ENCODE measurements at places on chromosomes 4 and X.

- no peaks in the 10 kb centered on the region for H3K36me3 ChIP-seq
- no peaks in the 10 kb centered on the region for H3K27me3 ChIP-seq
- no peaks in the 10 kb centered on the region for H3K4me1 ChIP-seq
These were observed 132.1 kb upstream of the PCDH18 start for GRCh38 chr4:137664416-137664815.

- ATAC-seq, result no peak
- H3K4me1 ChIP-seq, result no peaks in the 10 kb centered on the region
- no peak overlapping the region for H3K4me3 ChIP-seq
- H3K27me3 ChIP-seq, result no peaks in the 10 kb centered on the region
- no peak overlapping the region for H3K27ac ChIP-seq
These were observed 218.0 kb upstream of the AMOT start for GRCh38 chrX:113058634-113059033.

GRCh38 chrX:1597345-1598020, 6.1 kb downstream of the AKAP17A start:
- no peak for ATAC-seq
- H3K27me3 ChIP-seq, result no peaks in the 10 kb centered on the region
- H3K4me1 ChIP-seq, result peaks cover 45% of the 10 kb centered on the region
- H3K36me3 ChIP-seq, result peaks cover 90% of the 10 kb centered on the region
- H3K4me3 ChIP-seq, result peak overlapping the region; percentile 18
- no peak overlapping the region for H3K27ac ChIP-seq

DNA sequence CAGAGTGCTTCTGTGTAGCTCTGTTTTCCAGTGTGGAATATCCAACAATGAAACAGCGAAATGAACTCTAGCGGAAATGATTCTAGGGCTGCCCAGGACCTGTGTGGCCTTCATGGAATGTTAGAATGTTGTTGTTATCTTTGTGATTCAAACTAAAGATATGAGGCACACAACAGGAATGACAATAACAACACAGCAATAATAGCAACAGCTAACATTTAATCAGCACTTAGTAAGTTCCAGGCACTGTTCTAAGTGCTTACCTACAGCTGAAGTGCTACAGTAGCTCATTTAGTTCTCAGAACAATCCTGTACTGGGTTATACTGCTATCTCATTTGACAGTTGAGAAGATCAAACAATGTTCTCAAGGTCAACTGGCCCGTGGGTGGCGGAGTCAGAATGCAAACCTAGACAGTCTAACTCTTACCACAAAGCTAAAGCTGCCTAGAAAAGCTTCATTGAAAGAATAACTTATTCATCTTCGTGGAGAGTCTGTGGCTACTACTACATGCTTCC, 63.7 kb downstream of the MAML3 start:
- H3K27ac ChIP-seq, result no peak overlapping the region
- peaks cover 42% of the 10 kb centered on the region for H3K27me3 ChIP-seq
- no peak overlapping the region for H3K4me3 ChIP-seq
- no peaks in the 10 kb centered on the region for H3K36me3 ChIP-seq
- no peak for ATAC-seq

- H3K36me3 ChIP-seq, result peaks cover 26% of the 10 kb centered on the region
- H3K27ac ChIP-seq, result no peak overlapping the region
- H3K27me3 ChIP-seq, result no peaks in the 10 kb centered on the region
- no peak for ATAC-seq
- peaks cover 56% of the 10 kb centered on the region for H3K4me1 ChIP-seq
These were observed 31.2 kb downstream of the LRBA start for GRCh38 chr4:150983851-150984250.

- no peaks in the 10 kb centered on the region for H3K27me3 ChIP-seq
- ATAC-seq, result no peak
- no peak overlapping the region for H3K4me3 ChIP-seq
These were observed 55.7 kb downstream of the GRID2 start for GRCh38 chr4:92359491-92359890.

GRCh38 chrX:84501798-84502628, at the start of gene HDX:
HDX (minus strand) TSS chrX:84502453; CDS start chrX:84475397, 27,056 bp downstream.
- H3K4me1 ChIP-seq, result peaks cover 7% of the 10 kb centered on the region
- ATAC-seq, result peak; percentile 95
- no peaks in the 10 kb centered on the region for H3K36me3 ChIP-seq
- H3K4me3 ChIP-seq, result peak within 1 kb of the TSS; percentile 83
- H3K27me3 ChIP-seq, result no peaks in the 10 kb centered on the region

DNA sequence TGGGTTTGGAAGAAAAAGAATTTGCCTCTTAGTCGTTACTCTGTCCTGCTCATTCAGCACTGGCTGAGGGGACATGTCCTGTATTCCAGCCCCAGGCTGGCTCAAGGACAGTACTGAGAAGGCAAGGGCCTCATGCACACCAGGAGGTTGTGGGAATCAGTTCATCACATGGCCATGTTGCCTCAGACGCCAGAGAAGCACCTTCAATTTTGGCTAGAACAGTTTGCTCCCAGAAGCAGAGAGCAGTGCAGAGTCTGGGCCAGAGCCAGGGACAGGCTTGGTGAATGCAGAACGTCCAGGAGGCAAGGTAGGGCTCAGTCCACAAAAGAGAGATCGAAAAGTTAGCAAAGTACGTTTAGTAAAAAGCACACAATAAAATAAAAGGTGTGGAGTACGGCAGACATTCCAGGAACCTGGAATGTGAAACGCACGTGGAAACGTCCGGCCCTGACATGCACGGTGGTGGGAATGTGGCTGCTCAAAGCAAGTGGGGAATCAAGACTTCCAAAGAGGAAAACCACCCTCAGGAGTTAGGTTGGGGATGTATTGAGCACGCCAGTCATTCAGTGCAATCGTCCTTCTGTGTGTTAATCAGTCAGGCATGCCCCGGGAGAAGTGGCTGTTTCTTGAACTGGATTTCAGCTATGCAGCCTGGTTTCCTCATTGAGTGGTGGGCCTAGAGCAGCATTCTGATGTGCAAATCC, 1.2 kb upstream of the SLC2A9 start:
- no peak for ATAC-seq
- H3K36me3 ChIP-seq, result no peaks in the 10 kb centered on the region
- peak overlapping the region; percentile 23 for H3K27ac ChIP-seq
- H3K4me3 ChIP-seq, result no peak overlapping the region
- peaks cover 8% of the 10 kb centered on the region for H3K27me3 ChIP-seq

DNA sequence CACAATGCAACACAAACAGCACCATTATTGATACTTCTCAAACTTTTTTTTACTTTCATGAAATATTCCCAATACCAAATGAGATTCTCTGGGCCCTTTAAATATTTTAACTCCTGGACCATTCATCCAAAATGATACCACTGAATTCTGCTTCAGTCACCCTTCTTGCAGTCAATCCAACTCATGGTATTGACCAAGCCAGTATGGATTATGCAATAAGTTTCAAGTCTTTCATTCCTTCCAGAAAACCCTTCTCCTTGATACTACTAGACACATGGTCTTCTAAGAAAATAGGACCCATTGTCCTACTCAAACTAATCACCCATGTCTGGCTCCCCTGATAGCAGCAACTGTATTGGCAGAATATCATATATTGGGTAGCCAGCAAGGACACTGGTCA, 23.0 kb downstream of the ZNF721 start:
- no peaks in the 10 kb centered on the region for H3K27me3 ChIP-seq
- H3K36me3 ChIP-seq, result peaks cover 49% of the 10 kb centered on the region
- H3K27ac ChIP-seq, result no peak overlapping the region
- H3K4me1 ChIP-seq, result peaks cover 34% of the 10 kb centered on the region

DNA sequence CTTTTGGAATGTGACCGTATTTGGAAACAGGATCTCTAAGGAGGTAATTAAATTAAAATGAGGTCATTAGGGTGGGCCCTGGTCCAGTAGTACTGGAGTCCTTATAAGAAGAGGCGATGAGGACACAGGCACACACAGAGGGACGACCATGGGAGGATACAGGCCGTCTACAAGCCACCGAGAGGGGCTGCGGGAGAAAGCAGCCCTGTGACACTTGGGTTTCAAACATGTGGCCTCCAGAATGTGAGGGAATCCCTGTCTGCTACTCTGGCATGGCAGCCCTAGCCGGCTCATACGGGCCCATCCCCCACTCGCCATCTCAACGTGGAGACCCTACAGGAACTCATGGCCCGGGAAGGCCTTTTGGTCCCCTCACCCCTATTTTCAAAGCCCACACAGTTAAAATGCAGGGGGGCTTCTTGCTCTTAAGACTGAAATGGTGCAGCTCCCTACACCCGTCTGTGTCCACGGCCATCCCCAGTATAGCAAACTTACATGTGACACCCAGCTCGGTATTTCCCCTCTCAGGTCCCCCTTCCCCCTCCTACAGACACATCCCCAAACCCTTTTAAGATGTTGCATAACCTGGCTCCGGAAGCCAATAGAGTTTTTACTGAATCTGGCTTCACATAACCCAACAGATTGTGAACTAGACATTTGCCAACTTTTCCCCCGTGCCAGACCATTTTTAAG, 124.1 kb upstream of the TBL1X start:
- peak; percentile 74 for ATAC-seq
- H3K4me1 ChIP-seq, result peaks cover 39% of the 10 kb centered on the region
- no peaks in the 10 kb centered on the region for H3K36me3 ChIP-seq
- no peaks in the 10 kb centered on the region for H3K27me3 ChIP-seq
- peak overlapping the region; percentile 85 for H3K27ac ChIP-seq
- H3K4me3 ChIP-seq, result peak overlapping the region; percentile 75

DNA sequence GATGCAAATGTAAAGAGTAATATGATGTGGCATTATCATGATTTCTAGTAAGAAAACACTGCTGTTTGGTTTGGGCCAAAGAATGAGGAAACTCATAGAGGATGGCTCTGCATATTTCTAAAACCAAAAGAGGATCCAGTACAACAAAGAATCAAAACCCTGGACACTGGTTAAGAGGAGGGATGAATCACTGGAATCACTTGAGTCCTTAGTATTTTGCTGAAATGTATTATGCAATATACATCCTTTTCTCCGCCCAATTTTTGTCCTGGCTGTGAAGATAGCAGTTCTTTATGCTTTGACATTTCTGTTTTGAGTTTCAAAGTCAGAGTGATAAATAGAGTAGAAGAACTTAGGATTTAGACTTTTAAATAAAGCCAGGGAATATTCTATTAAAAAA, 345.9 kb downstream of the PACRGL start:
- no peak for ATAC-seq
- no peak overlapping the region for H3K4me3 ChIP-seq
- H3K4me1 ChIP-seq, result no peaks in the 10 kb centered on the region
- H3K36me3 ChIP-seq, result no peaks in the 10 kb centered on the region
- no peaks in the 10 kb centered on the region for H3K27me3 ChIP-seq
- H3K27ac ChIP-seq, result no peak overlapping the region

- no peaks in the 10 kb centered on the region for H3K4me1 ChIP-seq
- no peaks in the 10 kb centered on the region for H3K36me3 ChIP-seq
- H3K27ac ChIP-seq, result peak overlapping the region; percentile 85
- ATAC-seq, result no peak
These were observed 1195.9 kb upstream of the PRKX start for GRCh38 chrX:4909348-4909747.

DNA sequence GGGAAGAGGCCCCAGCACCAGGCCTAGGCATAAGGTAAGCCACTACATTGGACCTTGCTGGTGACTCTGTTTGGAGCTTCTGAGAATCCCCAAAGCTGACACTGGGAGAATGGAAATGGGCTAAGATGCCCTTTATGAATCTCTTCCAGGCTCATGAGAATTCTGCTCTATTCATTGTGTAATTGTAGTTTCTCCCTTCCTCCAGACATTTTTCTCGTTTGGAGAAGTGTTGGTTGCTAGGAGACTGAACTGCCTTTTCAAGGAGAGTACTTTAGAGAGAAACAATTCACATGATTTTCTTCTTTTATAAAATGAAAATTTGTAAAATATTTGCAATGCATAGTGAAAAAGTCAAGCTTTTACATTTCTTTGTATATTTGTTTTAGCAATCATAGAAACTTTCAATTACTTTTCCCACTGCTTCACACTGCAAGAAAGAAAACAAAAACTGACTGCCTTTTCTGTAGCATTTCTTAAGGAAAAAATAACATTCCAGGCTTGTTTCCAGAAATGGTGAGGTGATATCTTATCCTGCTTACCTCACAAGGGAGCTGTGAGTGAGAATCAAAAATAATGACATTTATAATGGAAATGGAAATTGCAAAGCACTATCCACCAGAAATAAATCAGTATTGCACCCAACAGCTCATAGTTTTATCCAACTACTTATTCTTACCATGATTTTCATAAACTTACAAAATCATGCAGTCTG, 24.9 kb upstream of the DCHS2 start:
- H3K36me3 ChIP-seq, result no peaks in the 10 kb centered on the region
- no peak overlapping the region for H3K4me3 ChIP-seq
- peaks cover 6% of the 10 kb centered on the region for H3K4me1 ChIP-seq
- peaks cover 28% of the 10 kb centered on the region for H3K27me3 ChIP-seq
